Activated CD4-positive, alpha-beta T cell treated with anti-CD3 and anti-CD28 coated beads for 48 hours (primary cell): ENCODE measurements at places on chromosomes 5 and 9.

GRCh38 chr5:126284977-126285696 lies 138.1 kb upstream of the GRAMD2B start:
- DNase-seq = no peak

DNA sequence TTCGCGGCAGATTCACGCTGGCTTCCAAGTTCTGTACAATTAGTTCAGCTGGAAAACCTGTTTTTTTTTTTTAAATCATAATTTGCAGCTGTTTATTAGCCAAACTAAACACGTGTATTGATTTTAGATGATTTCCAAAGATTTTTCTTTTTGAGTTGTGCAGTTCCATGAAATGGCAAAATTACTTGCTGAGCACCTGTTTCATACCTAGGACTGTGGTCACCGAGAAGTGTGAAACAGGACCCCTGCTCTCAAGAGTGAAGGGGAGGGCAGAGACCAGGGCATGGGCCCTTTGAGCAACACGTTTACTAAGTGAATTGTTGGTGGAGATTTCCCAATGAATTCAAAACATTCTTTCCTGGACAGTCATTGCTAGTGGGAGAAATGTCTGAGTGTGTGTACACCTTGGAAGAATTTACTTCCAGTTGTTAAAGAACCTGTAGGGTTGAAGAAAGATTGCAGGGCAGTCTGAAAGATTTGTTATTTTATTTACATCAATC lies 688 bp downstream of the SNX24 start:
- DNase-seq = no peak

GRCh38 chr5:150021491-150022157 lies 21.1 kb downstream of the HMGXB3 start:
- DNase-seq = no peak

- no peak for DNase-seq
Observed at GRCh38 chr9:122265149-122265915, 650 bp downstream of the MRRF start.

DNA sequence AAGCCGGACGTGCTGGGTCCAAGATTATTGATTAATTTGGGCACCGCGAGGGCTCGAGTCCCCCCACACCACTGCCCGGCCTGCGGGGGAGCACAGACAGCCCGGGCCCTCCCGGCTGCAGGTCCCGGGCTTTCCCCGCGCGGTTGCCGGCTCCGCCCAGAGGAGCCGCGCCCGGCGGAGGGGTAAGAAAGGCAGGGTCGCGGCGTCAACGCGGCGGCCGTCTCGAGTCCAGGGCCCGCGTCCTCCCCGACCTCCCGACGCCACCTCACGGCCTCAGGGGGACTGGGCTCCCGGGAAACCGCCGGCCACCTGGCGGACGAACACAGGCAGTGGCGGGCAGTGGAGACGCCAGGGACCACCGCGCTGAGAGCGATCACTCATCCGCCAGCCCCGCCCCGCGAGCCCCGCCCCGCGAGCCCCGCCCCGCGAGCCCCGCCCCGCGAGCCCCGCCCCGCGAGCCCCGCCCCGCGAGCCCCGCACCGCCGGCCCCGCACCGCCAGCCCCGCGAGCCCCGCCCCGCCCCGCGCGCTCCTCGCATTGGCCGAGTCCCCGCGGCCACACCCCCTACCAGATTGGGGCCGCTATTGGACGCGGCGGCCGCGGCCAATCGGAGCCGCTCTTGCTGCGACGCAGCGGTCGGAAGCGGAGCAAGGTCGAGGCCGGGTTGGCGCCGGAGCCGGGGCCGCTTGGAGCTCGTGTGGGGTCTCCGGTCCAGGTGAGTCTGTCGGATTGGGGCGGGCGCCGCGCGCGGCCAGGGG lies at the start of gene MRPL41:
TSS of gene MRPL41 (plus strand) at position 616 of the 758 bp plus-strand sequence. CDS start 203 bp downstream, outside the sequence.
- peak; percentile 92 for DNase-seq

DNA sequence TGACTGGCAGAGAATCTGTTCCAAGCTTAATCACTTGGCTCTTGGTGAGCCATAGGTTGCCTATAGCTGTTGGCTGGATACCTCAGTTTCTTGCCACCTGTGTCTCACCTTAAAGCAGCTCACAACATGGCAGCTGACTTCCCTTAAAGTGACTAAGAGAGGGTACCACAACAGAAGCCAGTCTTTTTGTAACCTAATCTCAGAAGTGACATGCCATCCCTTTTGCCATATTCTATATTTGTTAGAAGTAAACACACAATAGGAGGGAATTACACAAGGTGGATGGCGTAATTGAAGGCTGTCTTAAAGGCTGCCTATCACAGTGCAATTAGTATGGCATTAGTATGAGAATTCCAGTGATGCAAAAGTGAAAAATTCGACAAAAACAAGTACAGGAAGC lies 28.1 kb downstream of the NIPBL start:
- DNase-seq = no peak

DNA sequence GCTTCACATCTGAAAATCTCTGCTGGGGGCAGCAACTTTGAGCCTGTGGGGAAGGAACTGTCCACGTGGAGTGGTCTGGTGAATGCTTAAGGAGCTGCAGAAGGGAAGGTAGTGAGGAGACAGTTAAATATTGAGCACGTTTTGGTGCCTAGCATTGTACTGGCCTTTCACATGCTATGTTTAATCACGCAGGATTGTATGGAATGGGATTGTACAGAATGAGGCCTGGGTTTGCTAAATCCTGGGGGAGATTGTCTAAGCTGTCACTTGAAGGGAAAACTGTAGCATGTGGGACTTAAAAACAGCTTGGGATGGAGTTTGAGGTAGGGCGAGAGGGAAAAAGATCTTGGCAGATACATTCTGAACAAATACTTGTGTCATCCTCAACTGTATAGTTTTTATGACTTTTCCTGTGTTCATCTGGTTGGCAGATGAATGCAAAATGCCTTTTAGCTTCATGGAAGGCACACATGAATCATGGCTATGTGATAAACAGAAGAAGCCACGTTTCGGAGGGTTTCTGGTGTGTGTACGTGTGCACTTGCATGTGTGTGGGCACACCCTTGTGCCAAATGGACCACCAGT lies 106.6 kb downstream of the TMC1 start:
- no peak for DNase-seq

- no peak for DNase-seq
Observed at GRCh38 chr5:56827049-56827448, 11.7 kb downstream of the MAP3K1 start.

GRCh38 chr5:89191374-89191773 lies 308.4 kb upstream of the MEF2C start:
- no peak for DNase-seq

DNA sequence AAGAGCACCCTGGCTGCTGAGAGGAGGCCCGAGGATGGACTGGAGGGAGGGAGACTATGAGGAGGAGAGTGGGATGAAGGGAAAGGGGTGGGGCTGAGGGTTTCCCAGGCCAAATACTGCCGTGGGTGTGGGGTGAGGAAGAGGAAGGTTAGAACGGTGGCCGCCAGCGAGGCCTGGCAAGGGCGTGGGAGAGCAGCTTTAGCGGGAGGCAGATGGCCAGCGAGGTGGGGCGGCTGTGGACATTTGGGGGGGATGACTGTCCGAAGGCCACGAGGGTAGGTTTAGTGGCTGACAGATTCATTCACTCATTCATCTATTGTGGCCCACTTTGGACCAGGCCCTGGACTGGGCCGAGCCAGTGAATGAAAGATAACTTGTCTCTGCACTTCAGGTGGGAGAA lies 47.8 kb upstream of the NEURL1B start:
- DNase-seq = no peak

DNA sequence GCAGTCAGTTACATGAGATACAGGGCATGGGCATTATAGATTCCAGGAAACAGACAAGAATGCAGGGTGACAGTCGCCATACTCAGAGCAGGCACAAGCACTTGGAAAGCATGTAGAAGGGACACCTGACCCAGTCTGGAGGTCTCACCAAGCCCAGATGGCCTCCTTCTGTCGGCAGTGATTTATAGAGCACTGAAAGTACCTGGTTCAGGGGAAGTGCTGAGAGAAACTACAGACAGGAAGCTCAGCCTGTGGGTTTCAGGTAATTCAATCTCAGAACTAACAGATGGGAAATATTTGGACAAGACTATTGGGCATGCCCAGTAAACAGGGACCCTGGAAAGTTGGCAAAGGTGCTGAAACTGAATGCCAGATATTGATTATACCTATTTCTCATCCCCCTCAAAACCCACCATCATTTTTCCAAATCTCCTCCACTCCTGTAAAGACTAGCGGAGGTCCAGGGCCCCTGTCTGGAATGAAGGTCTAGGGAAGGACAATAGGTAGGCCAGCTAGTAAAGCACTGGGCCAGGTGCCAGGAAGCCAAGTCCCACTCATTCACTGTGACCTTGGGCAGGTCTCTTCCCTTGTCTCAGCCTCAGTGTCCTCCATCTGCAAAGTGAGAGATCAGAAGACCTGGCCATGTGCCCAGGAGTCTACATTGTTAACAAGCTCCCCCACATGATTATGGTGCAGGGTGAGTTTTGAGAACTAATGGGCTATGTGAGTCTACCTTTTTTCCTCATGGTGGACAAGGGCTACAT lies 26.9 kb downstream of the KLHL3 start:
- no peak for DNase-seq

DNA sequence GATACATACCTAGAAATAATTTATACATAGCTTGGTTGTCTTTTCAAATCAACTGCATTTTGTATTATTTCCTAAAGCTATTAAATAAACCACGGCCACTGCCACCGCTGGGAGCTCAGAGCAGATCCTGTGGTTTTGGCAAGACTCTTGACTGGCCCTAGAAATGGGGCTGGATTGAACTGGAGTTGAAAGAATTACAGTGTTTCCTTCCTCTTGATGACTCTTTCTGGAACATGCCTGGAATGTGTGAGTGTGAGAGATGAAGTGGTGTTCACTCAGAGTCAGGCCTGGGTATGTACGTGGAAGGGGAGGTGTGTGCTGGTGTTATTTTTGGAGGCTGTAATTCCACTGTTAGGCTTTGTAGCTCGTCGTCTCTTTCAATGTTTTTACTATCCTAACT lies 45.9 kb downstream of the TEK start:
- DNase-seq = no peak

DNA sequence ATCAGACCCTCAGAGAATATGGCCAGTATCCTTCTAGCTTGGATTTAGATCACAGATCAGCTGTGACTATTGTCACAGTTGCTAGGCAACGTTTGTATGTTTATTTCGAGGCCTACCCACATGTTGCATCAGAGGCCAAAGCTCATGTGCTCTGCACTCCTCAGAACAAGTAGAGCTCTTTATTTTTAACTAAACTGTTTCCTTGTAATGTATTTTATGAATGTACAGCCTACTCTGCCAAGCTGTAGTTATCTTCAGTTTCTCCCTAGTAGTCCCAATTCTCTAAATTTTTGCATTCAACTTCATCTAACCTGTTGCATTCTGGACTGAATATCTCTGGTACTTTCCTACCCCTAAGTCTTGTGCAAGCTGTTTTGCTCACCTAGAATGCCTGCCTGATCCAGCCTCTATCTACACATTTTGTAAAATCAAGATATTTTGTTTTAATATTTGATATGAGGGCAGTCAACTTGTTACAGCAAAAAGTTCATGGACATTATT lies 52.8 kb downstream of the CAST start:
- DNase-seq = peak; percentile 28

DNA sequence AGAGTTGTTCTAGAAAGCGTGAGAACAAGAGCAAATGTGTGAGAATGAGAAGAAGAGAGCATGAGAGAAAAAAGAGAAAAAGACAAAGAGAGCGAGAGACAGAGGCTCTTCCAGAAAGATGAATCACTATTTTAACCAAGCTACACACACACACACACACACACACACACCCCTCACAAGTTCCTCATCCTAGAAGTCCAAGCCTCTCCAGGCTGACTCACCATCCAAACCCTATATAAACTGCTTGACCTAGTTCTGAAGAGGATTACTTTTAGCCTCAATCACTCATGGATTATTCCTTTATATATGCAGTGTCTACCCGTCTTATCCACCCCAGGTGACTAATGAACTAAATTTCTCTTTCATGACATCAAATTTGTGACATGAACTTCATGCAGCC lies 37.6 kb downstream of the C9orf57 start:
- DNase-seq = no peak

- no peak for DNase-seq
Observed at GRCh38 chr5:43895876-43896275, 292.9 kb downstream of the NNT start.

DNA sequence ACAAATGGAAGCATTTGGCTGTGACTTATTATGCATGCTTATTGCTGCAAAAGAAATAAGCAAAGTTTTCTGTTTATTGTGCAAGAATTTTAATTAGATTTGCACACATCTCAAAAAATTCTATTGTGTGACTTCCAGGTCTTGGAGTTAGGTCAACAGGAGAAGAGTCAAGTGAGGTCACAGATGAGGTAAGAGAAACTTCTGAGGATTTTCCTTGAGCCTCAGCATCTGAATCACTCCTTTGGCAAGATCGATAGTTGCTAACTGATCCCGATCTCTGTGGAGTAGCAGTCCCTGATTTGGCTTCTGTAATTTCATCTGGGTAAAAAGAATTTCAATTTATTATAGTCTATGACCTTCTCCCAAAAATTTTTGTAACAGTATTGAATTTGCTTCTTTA lies 6.9 kb upstream of the TTC33 start:
- no peak for DNase-seq

DNA sequence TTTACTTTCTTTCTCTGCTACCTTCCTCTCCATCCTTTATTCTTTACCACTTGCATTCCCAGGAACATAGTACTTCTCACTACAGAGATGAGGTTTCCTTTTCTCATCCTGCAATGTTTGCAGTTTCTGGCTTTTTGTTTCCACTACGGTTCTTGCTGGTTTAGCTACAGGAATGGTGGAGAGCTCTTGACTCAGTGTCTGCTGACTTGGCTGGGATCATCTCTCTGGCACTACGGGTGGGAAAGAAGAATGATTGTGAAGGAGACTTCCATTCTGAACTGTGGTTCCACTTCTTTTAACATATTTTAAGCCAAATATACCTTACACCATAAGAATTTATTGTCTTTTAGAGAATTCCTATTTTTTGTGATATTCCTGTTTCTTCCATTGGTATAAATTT lies 65.1 kb downstream of the NREP start:
- DNase-seq = no peak

GRCh38 chr5:34941936-34942335 lies 12.6 kb downstream of the DNAJC21 start:
- no peak for DNase-seq

DNA sequence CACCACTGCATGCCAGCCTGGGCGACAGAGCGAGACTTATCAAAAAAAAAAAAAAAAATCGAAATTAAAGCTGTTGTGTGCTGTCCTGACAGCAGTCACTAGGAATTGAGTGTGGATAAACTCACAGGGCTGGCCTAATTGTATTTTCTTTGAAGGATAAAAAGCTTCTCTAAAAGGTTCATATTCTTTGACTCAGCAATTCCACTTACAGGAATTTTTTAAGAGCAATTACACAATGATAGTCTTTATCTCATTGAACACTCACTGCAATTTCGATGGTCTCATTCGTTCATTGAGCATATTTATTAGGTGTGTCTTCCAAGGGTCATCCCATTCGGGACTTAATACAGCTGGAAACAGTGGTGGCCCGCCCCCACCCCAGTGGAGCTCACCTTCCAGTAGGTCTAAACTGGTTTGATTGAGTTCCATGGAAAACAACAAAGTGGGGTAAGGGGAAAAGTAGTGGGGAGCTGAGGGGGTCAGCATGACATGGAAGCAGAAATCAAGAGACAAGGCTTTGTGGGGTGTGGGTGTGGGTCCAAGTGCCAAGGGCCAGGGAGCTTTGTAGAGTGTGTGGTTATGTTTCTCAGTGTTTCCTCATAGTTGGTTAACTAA lies 6.7 kb downstream of the CDK9 start:
- DNase-seq = no peak
